Thyroid gland (tissue), 4 donors: ENCODE measurements at places on chromosomes 5 and 9.

DNA sequence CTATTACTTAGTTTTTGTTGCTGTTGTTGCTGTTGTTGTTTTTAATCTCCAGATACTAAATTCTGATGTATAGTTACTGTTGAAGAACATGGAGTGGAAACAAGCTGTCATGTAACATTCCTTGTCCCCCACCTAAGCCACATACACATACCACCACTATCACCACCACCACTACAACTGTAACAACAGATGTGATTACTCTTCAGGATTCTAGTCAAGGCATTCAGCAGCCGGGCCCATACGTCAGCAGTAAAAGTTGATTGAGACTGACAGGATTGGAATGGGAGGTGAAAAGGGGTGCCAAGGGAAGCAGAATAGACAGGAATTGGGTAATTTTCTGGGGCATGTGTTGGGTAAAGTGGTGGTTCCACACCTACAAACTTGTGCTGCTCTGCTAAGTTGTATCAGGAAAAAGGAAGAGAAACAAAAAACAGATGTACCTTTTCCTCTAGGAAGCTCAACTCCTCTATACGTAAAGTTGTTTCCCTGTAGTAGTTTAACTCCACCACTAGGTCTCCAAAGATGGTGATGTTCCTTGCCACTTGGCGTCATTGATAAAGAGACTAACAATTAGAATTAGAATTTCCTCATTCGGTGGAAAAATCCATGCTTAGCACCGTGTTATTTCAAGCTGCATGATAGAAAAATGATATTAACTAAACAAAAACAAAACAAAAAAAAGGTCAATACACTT lies 138.6 kb downstream of the ARRDC3 start:
- no peak for DNase-seq

GRCh38 chr5:32323741-32324140 lies 11.0 kb upstream of the MTMR12 start:
- DNase-seq, result no peak

DNA sequence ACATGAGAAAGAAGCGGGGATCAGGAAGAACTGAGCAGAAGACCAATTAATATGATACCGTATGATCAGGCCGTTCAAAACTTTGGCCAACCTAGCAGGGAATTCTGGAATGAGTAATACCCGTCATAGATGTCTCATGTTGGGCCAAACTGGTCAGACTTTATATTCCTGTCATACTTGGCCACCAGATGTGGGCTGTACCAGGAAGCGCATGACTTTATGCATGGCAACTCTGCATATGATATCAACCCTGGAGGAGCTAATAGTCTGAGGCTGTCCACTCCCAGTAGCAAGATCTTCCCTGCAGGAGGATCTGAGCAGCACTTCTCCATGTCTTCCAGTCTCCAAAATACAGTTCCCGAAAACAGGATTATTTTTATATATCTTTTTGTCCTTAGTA lies 68.5 kb upstream of the NAA35 start:
- DNase-seq, result no peak

- no peak for DNase-seq
Measured at GRCh38 chr5:103942587-103943186, 380.1 kb upstream of the NUDT12 start.

DNA sequence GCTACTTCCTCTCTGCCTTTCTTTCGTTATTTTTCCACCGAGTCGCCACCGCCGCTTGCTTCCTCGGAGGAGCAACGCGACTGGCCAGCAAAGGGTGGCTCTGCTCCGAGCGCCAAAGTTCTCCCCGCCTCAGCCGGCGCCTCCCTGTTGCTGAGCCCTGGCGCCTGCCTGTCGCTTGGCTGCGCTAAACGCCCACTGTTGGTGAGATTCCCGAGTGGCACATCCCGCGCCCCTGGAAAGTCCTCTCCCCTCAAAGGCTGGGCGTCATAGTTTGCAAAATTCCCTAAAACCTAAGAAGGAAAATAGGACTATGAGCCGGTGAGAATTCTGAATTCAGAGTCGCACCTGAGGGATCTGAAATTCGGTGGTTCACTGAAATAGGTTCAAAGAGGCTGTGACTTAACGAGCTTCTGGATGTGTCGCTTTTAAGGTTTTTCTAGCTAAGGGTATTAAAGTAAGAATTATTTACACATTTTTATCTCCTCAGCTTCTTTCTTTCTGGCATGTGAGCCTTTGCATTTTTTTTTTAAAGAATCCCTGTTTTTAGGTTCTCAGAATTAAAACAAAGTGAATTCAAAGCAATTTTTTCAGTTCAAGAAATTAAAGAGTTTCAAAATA lies at the start of gene GRIN3A:
GRIN3A (minus strand) TSS at position 82 of the 618 bp plus-strand sequence. CDS start 668 bp downstream, outside the sequence.
- DNase-seq, result no peak

DNA sequence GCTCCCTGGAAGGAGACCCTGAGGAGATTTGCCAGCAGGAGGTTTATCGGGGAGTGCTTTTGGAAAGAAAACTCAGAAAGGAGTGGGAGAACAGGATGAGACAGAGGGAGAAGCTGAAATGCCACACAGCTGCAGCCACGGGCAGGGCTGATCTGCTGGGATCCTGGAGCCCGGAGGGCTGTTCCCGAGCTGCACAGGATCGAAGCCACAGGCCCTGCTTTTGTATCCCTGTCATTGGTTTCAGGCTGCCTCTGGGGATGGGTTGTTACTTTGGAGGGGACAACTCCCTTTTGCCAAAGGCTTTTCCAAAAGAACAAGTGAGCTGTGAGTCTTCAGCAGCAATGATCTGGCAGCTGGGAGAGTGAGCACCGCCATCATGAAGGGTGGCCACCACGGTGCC lies 152.5 kb upstream of the PTCH1 start:
- DNase-seq, result no peak

DNA sequence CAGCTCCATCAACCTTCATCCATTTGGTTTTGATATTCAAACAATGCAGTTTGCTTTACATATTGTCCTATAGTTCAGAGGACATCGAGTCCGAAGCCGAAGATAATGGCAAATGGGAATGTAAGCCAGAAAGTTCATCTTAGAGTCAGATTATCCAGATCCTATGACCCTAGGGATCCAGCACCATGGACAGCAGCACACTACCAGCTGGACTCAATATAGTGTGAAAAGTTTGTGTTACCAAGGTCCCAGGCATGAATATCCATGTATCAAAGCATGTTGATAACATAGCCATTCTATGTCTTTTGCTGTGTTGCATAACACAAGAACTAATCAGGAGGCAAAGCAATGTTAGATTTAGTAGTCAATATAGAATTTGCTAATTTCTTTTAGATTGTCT lies 46.3 kb downstream of the FSTL4 start:
- peak; percentile 24 for DNase-seq

DNA sequence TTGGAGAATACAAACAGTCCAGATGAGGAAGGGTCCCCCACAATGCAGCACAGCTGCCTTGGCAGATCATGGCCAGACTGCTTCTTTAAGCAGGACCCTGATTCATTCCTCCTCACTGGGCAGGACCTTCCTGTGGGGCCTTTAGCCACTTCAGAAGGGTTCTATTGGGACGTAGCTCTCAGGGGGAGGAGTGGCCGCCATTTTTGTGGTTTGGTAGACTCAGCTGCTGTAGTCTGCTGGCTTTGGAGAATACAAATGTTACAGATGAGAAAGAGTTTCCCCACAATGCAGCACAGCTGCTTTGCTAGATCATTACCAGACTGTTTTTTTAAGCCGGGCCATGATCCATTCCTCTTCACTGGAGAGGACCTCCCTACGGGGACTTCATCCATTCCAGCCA lies 57.4 kb downstream of the TMEM38B start:
- DNase-seq, result no peak

GRCh38 chr5:122295138-122295537 lies 16.9 kb upstream of the SNCAIP start:
- DNase-seq, result no peak

GRCh38 chr5:58854441-58854840 lies 271.6 kb downstream of the RAB3C start:
- no peak for DNase-seq

DNA sequence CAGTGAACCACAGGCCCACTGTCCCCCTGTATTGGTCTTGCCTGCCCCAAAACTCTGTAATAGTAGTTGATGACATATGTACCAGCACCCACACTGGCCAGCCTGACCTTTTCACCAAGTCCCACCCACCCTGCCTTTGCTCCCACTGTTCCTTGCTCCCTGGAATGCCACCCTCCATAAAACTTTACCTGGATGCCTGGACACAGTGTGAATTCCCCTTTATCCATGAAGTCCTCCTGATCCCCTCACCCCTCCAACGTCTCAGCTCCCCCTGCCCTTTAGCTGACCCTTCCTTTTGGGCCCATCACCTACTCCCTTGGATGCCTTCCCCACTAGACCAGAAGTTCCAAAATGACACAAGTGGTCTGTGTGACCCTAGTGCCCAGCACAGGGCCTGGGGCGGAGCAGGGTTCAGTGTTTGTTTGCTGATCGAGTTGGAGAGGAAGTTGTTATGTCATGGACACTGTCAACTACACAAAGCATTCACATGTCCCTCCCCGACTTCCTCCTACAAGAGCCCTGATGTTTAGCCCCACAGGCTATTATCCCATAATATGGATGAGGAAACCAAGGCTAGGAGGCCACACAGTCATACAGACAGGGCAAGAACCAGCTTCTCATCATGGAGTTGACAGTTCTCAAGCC lies 16.1 kb downstream of the AMBP start:
- no peak for DNase-seq

- no peak for DNase-seq
Measured at GRCh38 chr5:88659529-88660263, 223.3 kb downstream of the MEF2C start.

DNA sequence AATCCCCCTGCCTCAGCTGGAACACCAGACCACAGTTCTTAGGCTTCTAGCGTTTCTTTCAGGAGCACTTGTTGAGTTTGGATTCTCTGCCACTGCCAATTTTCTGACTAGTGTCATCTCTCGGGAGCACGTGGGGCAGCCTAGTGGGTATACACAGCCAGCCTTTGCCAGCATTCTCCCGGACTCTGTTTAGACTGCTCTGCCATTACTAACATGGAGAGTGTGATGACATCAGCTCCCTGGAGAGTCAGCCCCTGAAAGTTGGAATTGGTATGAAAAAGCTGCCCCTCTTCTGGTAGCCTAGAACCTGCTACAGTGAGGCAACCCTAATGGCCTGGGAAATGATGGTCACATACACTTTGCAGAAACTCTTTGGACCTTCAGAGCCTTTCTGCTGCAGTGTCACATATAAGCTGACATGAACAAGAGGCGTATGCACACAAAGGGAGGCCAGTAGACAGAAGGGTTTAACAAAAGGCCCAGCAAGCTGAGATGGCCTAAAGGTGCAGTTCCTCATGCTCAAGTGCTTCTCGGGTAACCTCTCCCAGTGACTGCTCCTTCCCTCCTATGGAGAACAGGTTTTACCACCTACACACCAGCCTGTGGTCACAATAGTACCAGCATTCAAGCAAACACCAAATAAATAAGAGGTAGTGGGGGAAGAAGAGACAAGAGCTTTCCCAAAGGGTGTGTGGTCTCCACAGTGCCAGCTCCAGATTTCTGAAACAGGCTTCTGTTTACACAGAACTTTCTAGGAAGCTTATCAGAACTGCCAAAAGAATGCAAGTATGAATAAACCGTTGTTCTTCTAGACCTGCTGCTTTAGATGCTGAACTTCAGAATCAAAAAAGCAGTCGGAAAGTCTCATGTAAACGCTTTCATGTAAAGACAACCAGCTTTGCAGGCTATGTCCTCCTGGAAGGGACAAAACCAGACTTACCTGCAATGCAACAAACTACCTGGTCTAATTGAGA lies 16.5 kb downstream of the SPACA9 start:
- DNase-seq, result peak; percentile 40

DNA sequence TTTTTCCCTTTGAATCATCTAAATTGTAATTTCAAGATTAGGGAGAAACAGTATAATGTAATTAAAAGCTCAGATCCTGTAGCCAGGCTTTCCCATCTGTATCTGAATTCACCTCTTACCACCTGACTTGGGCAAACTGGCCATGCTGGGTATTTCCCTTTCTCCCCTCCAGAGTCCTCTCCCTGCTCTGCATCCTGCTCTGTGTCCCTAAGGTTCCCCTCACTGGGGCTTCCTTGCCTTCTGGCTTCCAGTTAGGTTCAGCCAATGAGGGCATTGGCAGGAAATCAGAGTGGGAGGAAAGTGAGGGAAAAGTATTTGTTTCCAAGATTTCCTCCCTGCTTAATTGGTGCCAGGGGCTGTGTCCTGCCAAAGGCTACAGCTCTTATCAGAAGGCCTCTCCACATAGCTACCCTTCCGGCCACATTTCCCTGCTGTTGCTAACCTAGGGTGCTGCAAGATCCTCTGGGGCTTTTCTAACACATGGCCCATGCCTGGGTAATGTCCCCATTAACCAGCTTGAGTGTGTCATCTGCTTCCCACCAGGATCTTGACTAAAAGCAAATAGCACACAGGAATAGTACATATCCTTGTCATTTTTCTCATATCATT lies 51.0 kb upstream of the MPDZ start:
- DNase-seq, result no peak

GRCh38 chr5:3357291-3357690 lies 238.3 kb upstream of the IRX1 start:
- DNase-seq, result no peak

- DNase-seq, result no peak
Measured at GRCh38 chr9:107153336-107153735, 129.7 kb upstream of the RAD23B start.

GRCh38 chr5:123047706-123048105 lies 11.2 kb upstream of the PPIC start:
- DNase-seq, result no peak

DNA sequence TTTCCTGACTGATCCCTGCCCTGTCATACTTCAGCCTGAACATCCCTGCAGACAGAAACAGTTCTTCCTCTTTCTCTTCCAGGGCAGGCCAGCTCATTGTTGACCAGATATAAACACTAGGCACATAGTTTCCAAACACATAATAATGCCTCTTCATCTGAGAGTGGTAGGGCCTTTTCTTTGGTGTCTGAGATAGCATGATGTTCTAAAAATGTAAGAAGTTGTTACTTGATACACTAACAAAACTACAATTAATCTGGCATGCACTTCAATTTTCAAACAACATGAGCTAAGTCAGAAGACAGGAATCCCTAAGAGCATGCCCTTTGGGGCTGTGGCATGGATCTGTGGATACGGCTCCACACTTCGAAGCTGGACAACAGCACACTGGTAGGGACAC lies 246.6 kb downstream of the SPOCK1 start:
- DNase-seq, result no peak

DNA sequence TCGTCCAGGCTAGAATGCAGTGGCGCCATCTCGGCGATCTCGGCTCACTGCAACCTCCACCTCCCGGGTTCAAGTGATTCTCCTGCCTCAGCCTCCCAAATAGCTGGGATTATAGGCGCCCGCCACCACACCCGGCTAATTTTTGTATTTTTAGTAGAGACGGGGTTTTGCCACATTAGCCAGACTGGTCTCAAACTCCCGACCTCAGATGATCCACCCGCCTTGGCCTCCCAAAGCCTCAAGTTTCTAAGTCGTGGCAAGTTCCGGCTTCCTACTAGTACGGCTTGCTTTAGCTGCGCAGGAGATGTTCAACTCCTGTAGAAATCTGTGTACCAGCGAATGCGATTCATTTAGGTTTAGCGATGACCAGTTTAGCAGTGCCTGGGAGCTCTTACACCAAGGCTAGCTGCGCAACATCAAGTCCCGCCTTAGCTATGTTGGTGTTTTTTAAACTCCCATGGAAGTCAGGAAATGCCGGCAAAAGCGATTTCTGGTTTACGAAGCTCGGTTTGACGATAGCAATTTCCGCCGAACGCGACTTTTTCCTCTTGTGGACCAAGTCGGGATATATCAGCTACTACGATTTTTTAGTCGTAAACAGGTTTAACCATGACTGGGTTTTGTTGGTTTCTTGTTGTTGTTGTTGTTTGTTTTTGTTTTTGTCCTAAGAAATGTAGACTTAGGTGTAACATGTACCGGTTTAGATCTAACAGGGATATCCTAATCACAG lies 46.4 kb downstream of the ANXA2R start:
- DNase-seq, result no peak

GRCh38 chr5:36939969-36940858 lies 63.6 kb downstream of the NIPBL start:
- no peak for DNase-seq
